ENCODE measurements at places on chromosomes 7 and 10.

GRCh38 chr10:112269266-112269665 is 13.9 kb upstream of the TECTB start:
- DNase-seq = no peak

GRCh38 chr10:3729397-3729976 is 55.5 kb downstream of the KLF6 start:
- no peak for DNase-seq

DNA sequence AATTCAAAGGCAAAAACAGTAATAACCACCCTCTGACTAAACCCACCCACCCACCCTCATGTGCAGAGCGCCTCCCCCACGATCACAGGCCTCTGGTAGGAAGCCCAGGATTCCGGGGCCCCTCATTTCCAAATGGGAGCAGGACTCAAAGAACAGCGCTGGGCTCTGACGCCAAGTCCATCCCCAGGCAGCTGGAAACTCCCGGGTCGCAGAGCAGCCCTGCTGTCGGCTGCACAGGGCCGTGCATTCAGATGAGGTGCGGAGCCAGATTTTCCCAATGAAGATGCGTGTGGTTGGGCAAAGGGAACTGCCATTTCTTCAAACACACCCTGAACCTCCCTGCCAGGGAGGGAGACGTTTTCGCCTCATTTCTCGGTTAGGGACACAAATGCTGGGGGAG is 152.3 kb downstream of the MAD1L1 start:
- DNase-seq = no peak

DNA sequence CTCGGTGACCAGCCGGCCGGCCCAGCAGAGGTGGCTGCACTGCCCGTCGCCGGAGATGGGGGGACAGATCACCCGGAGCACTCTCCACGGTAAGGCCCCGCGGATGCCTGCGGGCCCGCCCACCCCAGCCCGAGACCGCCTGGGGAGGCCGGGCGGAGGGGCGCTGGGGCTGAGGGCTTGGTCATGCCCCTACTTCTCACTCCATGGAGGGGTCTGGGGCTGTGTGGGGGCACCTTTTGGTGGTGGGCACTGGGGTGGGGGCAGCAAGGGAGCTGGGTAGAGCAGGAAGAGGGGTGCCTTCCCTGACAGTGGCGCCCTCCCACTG is 61.8 kb downstream of the NEURL1 start:
- no peak for DNase-seq

DNA sequence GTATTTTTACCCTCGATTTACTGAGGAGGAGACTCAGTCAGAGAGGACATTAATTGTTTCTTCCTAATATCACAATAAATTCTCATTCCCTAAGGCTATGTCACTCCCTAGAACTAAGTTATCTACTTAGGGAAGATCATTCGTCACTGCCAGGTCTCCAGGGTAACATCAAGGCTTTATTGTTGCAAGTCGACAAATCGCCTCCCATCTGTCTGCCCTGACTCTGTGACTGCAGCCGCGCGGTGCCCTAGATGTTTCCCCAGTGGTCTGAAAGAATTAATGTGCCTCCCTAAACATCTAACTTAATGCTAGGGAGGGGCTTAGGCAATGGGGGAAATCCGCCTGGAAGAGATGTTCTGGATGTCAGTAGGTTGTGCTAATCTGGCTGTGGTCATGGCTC is 558.8 kb upstream of the C7orf33 start:
- DNase-seq = no peak

DNA sequence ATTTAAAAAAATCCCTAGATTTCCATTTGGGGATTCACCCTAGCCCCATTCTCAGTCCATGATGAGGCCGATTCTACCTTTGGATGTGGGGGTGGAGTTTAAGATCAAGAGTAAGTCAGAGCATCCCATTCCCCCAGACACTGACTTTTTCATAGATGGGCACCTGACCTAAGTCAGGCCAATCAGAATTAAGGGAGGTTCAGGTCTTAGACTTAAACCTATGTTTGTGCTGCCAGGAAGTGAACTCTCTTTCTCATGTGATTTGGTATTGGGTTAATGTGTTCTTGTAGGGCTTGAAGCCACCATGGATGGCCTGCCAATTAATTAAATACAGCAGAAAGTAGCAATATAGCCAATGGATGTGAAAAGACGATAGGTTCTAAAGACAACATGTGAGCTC is 30.1 kb downstream of the HOXA1 start:
- no peak for DNase-seq

- DNase-seq = no peak
Observed at GRCh38 chr7:120431016-120431415, 158.0 kb downstream of the KCND2 start.

GRCh38 chr10:51000976-51001375 is 73.3 kb upstream of the PRKG1 start:
- no peak for DNase-seq

DNA sequence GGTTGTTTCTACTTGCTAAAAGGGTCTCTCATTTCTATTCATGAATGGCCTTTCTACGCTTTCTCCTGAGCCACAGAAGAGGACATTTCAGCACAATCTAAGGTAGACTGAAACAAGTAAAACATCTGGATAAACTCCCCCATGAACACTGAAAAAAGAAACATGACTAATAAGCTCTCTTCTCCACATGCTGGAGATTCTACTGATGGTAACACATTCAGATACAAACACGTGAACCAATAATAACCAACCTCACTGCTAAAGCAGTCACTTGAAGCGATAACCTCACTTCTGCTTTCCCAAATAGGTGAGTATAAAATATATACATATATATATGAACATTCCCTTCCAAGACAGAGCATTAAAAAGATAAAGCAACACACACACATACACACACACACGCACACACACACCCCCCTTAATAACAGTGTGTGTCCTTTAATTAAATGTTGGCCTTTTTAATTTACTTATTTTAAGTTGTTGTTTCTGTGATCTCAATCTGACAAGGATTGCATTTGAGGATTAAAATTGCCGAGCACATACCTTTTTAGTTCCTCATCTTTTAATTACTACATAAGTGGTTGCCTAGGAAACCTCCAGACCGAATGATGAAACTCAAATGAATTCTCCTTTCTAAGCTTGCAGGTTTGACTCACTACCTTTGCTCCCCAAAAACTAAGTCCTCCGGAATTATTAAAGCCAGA is 292.4 kb upstream of the KLF14 start:
- no peak for DNase-seq

Measured in D721Med (cell line).